Stimulated activated CD4-positive, alpha-beta T cell treated with anti-CD3 and anti-CD28 coated beads, Interleukin-1b, Interleukin-23, amount 100 ng/mL, for 1 hour (primary cell): ENCODE measurements at places on chromosomes 4 and X.

GRCh38 chr4:98659741-98660462 lies 1.5 kb upstream of the TSPAN5 start:
- no peak for DNase-seq

GRCh38 chr4:74473155-74473811 lies 28.3 kb downstream of the AREG start:
- no peak for DNase-seq

DNA sequence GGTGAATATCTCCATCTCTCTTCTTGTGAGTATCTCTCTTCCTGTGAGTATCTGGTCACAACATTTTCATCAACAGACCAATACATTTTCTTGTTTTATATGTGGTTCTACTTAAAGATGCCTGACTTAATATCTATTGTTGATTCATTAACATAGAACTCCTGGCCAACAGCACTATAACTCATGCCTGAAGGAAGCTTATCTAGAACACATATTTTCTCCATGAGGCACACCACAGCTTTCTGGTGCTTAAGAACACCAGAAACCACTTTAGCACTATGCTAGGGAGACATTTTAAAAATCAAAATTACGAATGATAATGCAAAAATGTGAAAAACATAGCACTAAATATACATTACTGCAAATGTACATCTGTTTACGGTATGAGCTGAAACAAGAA lies 190.4 kb downstream of the GABRB1 start:
- no peak for DNase-seq

DNA sequence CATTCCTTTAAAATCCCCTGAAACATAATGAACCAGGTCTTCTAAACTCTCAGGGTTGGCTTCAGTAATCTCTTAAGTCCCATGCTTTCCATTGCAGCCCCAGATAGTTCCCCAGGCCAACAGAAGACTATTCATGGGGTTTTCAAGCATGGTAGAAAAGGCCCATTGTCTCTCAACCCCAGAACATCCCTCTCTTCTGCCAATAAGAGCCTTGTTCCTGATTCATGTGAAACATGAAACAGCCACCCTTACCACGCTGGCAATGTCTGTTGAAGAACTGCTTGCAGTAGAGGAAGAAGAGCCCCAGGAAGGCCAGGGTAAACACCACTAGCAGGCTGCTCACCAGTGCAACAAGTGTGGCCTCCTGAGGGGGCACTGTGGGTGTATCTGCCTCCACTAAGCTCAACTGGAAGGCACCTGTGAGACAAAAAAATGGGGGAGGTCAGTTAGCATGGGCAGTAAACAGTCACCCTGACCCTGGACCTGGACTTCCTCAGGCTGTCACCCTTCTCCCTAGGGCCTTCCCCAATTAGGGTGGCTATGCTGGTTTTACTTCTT lies 36.4 kb downstream of the EDA2R start:
- no peak for DNase-seq

GRCh38 chrX:153903238-153903980 lies 1.1 kb upstream of the AVPR2 start:
- DNase-seq: no peak

GRCh38 chr4:119906277-119906676 lies 160.4 kb downstream of the MAD2L1 start:
- DNase-seq: no peak

DNA sequence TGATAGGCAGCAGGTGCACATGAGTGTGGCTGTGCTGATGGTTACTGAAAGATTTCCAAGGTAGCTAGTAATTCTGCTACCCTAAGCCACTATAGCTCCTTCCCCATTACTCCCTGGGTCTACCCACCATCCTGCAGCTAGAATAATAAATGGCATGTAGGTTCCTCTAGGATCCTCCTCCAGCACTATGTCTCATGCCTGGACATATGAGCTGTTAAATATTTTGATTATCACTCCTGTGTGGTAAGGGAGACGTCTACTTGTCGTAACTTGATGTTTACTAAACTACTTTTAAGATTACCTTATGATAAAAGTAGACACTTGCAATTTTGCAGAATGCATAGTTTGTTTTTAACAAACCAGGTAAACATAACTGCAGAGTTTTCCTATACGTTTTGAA lies 35.5 kb downstream of the TET2 start:
- no peak for DNase-seq

DNA sequence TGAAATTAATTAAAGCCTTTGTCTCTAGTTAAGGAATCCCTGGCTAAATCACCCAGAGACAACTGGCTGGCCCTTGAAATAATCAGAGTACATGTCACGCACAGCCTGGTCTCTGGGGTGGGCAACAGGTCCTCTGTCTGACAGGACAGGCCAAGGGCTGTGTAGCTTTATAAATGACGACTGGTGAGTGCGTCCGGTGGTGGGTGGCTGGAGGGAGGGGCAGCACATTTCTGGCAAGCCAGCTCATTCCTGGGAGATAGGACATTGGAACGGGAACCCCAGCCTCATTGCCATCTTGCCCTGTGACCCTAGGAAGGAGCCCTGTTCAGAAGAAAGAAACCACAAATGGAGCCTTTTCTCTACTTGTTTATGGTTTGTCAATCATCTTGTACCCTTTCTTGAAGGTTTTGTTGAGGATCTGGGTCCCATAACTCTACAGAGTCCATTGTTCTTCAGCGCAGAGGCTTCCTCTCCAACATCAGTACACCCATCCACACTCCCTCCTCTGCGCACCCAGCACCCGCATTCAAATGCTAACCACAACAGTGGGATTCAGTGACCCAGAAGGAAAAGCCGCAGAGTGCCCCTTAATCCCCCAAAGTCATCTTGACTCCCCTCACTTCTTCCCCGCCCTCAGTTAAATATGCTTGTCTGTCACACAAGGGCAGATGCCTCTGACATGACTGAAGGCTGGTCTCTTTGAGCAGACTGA lies 368.1 kb downstream of the UNC5C start:
- DNase-seq: no peak

DNA sequence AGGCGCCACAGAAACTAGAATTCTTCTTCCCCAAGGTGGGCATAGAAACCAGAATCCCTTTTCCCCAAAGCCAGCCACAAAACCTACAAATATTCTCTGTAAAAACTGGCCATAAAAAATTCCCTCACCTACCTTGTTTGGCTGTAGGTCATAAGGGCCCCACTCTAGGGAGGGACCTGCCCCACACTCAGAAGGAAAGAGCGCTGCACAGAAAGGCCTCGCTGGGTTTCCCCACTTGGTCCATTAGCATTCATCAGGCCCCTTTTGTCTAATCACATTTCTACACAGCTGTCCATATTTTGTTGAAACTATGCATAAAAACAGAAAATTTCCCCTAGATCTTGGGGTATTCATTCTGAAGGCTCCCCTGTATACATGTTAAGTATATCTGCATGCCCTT lies 54.1 kb downstream of the PHKA2 start:
- DNase-seq: no peak
